ENCODE measurements at places on chromosomes 4 and X.

GRCh38 chrX:24877854-24878650 lies 137.7 kb downstream of the ARX start:
- peak; percentile 2 for DNase-seq

- DNase-seq, result no peak
These were observed 23.8 kb downstream of the VSIG4 start for GRCh38 chrX:66015900-66016689.

GRCh38 chr4:85244638-85245037 lies 230.3 kb upstream of the ARHGAP24 start:
- no peak for DNase-seq

GRCh38 chr4:121277194-121278105 lies 103.4 kb downstream of the QRFPR start:
- DNase-seq, result peak; percentile 14

GRCh38 chrX:103539695-103540094 lies 20.4 kb upstream of the RAB40A start:
- no peak for DNase-seq

DNA sequence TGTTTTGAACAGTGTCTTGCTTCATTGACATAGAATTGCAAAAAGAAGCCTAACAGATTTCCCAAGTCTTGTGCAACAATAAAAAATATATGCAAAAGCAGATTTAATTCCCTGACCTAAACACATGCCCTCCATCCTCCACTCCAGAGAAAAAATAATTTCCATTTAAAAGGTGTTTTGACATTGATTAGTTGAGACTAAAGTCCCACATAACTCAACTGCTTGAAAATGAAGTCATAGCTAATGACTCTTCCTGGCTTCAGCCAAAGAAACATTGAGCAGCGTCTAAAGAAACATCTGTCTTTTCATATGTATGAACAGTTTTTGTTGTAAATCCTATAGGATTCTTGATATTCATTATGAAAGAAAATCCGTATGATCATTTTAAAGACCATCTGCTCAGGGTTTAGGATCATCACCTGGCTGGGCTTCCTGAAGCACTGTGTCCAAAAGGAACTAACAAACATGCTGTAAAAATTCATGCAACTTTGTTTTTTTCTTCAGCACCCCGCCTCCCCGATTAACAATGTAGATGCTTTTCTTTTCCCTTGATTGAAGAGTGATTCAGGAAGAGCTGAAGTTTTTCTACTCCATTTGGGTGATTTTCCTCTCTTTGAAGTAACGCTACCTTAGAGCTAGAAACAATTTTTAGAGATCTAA lies 273.4 kb downstream of the HS3ST1 start:
- DNase-seq, result no peak

DNA sequence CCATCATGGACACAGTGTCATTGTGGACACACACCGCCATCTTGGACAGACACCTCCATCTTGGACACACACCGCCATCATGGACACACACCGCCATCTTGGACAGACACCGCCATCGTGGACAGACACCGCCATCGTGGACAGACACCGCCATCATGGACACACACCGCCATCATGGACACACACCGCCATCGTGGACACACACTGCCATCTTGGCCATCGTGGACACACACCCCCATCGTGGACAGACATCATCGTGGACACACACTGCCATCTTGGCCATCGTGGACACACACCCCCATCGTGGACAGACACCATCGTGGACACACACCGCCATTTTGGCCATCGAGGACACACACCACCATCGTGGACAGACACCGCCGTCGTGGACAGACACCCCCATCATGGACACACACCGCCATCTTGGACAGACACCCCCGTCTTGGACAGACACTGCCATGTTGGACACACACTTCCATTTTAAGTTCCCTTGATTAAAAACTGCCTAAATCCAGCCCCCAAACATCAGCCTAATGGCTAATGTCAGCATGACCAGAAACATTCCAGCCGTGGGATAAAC lies 9.1 kb downstream of the ASMTL start:
- DNase-seq, result no peak

DNA sequence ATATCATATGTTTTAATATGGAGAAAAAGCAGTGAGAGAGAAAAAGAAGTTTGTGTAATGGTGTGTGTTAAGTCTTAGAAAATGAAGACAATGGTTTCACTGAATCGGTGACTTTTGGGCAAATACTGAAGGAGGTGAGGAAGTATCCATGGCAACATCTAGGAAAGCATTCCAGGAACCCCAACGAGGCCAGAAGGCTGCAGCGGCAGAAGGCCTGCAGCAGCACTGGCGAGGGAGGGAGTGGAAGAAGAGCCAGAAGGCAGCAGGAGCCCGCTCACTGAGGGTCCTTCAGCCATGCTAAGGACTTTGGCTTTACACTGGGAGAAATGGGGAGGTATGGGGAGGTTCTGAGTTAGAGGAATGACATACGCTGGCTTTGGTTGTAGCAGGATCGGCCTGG lies 26.8 kb downstream of the COQ2 start:
- no peak for DNase-seq

DNA sequence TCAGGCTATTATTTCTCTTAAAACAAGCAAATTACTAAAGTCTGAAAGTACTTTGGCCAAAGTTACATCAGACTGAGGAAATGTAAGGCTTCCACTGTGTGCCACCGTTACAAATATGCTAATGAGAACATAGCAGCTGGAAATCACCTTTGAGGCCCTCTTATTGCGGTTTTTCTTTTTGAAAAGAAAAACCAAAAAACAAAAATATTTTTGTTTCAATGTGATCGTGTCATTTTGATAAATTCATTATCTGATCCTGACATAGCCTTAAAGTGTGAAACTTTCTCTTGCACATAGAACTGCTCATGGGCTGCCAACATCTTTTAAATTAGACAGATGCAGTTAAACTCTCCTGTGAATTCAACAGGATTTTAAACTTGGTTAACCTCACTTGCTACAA lies 2.8 kb upstream of the TIFA start:
- no peak for DNase-seq

DNA sequence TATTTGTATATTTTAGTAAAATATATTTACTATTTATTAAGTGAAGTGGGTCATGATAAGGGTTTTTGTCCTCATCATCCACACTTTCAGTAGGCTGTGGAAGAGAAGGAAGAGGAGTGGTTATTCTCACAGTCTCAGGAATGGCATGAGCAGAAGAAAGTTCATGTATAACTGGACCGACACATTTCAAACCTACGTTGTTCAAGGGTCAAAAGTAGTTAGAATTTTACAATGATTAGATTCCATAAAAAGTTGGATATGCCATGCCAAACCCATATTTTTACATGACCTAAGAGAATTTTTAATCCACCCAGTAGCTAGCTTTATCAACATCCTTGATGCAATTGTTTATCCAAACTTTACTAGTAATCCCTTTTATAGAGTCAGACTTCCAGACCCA lies 15.6 kb upstream of the MAGEA8 start:
- DNase-seq, result no peak

DNA sequence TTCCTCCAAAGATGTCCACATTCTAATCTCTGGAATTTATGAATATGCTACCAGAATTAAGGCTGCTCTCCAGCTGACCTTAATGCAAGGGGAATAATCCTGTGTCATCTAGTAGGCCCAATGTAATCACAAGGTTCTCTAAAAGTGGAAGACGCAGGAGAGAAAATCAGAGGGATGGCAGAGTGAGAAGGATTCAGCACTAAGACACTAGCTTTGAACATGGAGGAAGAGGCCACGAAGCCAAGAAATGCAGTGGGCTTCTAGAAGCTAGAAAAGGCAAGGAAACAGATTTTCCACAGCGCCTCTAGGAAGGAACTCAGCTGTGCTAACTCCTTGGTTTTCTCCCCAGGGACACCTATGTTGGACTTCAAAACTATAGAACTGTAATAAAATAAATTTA lies 240.7 kb upstream of the TRAM1L1 start:
- DNase-seq, result no peak

- DNase-seq, result peak; percentile 3
These were observed 245.6 kb downstream of the TRAM1L1 start for GRCh38 chr4:116839826-116840225.

DNA sequence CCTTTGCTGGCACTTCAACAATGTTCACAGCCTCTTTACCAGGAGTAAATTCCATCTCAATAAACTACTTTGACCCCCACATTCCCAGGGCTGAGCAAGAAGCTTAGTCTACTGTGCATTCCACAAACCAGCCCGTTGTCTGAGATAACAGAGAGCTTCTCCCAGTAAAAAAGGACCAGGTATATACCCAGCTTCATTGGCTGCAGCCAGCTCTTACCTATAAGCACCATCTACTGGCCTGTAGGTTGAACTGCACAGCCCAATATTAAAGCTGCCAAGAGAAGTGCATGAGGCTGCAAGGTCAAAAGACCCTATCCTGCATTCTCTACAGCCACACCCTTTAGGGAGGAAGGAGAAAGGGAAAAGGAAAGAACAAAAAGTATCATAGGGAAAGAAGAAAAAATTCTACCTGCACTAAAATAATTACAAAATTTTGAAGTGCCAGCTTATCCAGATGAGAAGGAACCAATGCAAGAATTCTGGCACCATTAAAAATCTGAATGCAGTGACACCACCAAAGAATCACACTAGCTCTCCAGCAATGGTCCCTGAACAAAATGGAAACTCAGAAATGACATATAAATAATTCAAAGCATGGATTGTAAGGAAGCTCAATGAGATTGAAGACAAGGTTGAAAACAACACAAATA lies 45.7 kb upstream of the INTU start:
- peak; percentile 37 for DNase-seq

DNA sequence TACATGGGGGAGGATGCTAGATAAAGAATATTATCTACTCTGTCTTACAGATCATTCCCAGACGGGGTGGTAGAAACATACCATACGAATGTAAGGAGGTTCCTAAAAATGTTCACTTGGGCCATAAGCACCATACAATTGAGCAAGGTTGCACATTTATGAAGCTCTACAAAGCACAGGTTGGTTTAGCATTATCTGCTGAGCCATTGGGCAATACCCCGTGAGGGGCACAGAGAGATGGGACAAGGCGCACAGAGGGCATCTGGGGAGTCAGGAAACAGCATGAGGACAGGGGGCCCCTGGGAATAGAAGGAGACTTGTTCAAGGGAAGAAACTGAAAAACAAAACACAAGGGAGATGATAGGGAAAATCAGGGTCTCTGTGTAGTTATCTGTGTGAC lies 305.3 kb downstream of the TRIML1 start:
- peak; percentile 14 for DNase-seq

GRCh38 chr4:41796545-41797210 lies 48.2 kb upstream of the PHOX2B start:
- no peak for DNase-seq

Data from fibroblast of mammary gland (primary cell).